ENCODE measurements at places on chromosomes 3 and 15. TPM values are rescaled to one million over a fixed set of nuclear protein-coding genes. Genes with fewer than 3 reads are reported as not detected.

The CNTN4 gene
- not detected for total RNA-seq

DNA sequence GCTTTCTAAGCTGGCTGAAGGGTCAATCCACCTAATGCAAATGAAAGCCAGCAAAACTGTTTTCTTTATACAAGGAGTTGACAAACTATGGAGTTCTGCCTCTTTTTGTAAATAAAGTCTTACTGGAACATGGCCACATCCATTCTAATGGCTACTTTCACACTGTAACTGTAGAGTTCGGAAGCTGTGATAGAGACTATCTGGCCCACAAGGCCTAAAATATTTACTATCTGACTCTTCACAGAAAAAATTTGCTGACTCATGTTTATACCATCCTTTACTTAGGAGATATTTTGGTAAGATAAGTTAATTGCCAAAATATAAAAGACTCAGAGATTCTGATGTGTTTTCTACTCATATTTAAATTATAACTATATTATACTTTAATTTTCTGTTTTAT lies 93.7 kb upstream of the GK5 start:
- DNase-seq = no peak

GRCh38 chr15:70142072-70142321 lies 44.3 kb upstream of the TLE3 start:
- no peak for DNase-seq

The DOCK3 gene
- total RNA-seq = 1.6 TPM

The ADAMTS9 gene
- total RNA-seq = not detected

DNA sequence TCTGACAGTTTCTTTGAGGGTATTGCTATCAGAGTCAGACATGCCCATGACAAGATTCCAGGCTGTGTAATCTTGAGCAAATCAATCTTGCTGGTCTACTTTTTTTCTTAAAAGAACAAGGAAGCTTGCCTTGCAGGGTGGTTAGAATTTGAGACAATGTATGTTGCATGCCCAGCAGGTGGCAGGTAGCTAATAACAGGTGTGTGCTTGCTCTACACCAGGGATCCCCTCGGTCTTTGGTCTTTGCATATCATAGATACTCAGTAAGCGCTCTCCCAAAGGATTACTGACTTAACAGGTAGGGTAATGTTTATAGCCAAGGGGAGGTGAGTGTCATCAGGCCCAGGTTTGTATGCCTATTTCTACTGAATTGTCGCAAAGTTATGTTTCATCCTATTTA lies 37.3 kb downstream of the CACNA1D start:
- peak; percentile 11 for DNase-seq

DNA sequence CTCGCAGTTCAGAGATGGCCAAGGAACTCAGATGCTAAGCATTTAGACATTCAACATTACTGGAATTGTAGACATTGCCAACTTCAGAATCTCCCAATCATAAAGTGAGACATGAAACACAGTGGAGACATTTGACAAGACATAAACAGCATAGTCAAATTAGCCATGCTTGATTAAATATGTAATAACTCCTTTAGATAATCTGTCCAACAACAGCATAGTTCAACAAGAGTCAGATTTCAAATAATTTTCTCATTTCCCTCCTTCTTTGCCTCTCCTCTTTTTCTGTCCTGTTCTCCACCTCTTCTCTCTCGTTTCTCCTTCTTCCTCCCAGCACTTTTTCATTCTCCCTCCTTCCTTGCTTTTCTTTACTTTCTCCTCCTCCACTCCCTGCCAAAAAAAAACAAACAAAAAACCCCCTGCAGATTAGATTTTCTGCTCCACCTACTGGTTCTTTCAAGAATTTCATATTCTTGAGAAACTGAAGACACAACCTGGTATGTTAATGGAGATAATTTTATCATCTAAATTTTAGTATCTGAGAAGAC lies 20.2 kb downstream of the CPOX start:
- DNase-seq = no peak

The DUOX1 gene
- total RNA-seq = 0.17 TPM

- no peak for DNase-seq
Measured at GRCh38 chr3:110754212-110754916, 317.3 kb upstream of the NECTIN3 start.

DNA sequence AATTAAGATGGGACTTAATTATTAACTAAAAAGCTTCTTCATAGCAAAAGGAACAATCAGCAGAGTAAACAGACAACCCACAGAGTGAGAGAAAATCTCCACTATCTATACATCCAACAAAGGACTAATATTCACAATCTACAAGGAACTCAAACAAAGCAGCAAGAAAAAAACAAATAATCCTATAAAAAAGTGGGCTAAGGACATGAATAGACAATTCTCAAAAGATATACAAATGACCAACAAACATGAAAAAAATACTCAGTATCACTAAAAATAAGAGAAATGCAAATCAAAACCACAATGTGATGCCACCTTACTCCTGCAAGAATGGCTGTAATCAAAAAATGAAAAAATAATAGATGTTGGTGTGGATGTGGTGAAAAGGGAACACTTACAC lies 103.3 kb downstream of the TBL1XR1 start:
- DNase-seq = no peak

DNA sequence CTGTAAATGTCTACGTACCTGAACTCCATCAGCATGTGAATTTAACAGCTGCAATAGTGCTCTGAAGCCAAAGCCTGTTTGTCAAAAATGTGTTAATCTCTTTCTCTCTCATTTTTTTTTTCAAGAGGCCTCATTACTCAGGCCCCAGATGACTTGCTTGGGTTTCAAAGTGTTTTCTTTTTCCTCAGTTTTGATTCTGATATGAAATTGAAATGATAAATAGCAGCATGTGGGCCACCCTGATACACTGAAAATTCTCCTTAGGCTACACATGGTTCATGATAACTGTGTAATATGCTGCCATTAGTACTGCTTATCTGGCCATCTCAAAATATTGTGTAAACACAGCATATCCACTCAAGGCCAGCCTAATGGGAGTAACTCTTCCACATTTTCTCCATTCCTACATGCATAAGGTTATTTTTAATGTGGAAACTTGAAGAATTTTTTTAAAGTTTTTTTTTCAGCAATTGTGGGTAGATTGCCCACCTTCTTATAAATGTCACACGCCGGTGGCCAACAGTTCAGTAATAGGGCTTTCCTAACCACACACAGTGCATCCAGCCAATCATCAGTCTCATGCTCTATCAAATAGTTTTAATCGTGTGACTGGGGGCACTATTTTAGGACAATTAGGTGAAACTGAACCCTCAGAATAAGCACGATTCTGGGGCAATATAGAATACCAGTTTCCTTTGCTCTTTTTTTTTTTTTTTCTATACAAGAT lies 13.1 kb upstream of the DENND4A start:
- peak; percentile 47 for DNase-seq

The TEX9 gene
- 1.1 TPM for total RNA-seq

GRCh38 chr15:77626002-77626401 lies 6.7 kb downstream of the LINGO1 start:
- DNase-seq = no peak

- DNase-seq = no peak
Measured at GRCh38 chr15:93307513-93307912, 218.5 kb upstream of the RGMA start.

DNA sequence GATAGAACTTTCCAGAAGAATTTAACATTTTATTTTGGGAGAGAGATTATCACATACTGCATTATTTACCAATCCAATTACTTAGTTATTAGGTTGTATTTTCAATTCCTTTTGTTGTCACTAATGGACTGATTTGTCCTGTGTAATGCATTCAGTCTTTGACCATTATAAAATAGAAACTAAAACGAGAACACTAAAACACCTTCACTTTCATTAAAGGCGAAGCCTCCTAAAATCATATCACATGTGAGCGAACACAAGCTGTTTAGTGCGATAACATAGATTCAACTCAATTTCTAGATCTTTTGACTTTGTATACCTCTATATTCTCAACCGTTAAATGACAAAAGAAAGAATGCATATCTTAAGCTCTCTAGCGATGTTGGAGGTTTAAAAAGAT lies 253.4 kb downstream of the VGLL3 start:
- no peak for DNase-seq

- DNase-seq = no peak
Measured at GRCh38 chr15:24766511-24767133, 91.0 kb downstream of the NPAP1 start.

DNA sequence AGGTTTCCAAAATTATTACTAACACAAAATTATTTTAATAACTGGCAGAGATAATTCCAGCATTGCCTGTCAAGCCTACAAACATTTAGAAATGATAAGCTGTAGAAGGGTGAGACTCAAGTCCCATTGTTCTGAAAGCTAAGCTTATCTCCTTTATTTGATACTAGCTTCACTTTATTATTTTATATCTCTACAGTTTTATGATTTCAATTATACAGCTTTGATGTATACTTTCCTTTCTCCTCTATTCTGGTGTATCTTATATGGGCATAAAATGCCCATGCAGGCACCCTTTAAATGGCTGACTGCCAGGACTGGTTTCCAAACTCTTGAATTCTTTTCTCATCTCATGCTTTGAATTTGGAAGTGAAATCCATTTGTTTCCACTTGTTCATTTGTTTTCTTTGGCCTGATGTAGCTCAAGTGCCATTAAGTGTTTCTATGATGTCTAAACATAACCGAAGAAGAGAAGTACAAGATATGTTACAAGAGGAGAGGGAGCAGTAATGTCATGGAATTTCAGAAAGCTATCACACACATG lies 372.1 kb upstream of the ARHGEF26 start:
- DNase-seq = no peak

The CKMT1B gene
- total RNA-seq = 1.0 TPM

DNA sequence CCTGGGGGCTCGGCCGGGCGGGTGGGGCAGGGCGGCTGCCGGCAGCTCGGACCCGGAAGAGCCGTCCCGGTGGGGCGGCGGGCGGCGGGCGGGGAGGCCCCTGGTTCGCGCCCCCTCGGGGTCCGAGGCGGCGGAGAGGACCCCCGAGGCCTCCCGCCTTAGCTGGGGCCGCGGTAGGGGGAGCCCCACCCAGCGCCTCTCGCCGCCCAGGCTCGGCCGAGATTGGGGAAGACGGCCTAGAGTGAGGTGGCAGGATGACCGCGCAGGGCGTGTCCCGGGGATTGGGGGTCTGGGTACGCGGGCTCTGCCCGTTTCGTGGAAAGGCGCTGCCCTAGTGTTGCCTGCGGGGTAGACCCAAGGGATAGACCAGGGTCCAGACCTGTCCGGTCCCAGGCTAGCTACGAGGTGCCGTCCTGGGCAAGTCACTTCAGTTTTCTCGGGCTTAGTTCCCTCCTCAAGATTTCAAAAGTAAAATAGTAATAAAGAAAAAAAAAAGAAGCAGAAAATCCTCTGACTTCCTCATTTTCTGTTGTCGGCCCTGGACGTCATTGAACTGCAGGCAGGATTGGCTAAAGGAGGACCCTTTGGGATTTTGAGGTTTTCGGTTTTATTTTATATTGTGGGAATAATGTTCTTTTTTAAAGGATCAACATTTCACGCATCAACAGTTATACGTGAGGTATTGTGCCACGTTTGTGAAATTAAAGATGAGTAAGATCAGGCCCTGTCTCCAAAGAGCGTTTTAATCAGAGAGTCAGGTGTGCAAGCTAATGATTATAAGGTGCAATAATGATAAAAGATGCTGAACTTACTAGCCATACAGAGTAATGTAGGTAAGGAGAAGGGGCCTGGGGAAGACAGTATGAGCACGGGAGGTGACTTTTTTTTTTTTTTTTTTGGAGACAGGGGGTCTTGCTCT lies 679 bp downstream of the IQGAP1 start:
- DNase-seq = peak; percentile 62

- peak; percentile 81 for DNase-seq
Measured at GRCh38 chr3:179015551-179016020, 56.0 kb downstream of the ZMAT3 start.

- DNase-seq = no peak
Measured at GRCh38 chr3:130260918-130261317, 84.6 kb upstream of the COL6A5 start.

- no peak for DNase-seq
Measured at GRCh38 chr3:132716372-132716771, 5.8 kb downstream of the NPHP3 start.

The EPHA3 gene
- not detected for total RNA-seq

DNA sequence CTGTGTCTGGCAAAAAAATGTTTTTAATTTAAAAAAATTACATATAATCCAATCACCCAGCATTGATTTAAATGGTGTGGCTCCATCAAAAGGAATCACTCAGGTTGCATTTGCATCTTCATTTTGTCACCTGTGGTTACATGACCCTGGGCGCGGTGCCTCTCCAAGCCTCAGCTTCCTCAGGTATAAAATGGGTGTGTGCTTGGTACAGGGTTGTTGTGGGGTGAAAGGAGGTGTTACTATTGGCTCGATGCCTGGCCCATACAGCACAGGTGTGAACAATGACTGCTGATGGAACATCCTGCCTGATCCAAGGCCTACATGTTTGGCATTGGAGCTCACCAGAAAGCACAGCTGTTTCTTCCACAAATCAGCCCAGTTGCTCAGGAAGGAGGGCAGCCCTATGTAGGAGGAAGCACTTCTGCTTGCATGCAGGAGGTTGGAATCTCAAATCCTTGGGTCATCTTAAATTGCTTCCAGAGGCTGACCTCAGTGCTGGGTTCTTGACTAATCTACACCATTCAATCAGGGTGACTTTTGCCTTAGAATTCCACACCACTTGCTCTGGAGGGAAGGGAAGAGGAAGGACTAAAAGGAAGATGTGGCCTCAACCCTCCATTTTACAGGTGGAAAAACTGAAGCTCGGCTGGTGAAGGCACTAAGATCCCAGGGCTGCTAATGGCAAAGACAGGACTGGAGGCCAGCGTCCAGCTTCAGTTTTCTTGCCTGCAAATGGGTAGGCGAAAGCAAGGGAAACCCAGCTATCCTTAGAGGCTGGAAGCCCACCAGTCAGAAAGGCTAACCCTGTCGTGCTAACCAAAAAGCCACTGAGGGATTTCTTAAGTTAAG lies 31.7 kb downstream of the BHLHE40 start:
- no peak for DNase-seq

The PTPRG gene
- 0.24 TPM for total RNA-seq

DNA sequence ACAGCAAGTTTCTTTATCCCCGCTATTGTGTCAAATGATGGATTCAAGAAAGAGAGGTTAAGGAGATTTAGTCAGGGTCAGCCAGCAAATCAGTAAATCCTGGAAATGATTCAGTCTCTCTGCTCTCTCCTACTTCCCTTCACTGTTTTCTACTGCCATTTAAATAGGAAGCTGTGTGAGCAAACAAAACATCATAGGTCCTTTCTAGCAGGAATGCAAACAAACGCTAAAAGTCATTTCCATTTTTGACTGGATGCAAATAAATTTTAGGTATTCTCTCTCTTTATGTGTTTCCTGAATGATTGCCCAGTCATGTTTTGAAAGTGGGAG lies 299.4 kb upstream of the RORA start:
- DNase-seq = no peak
